ENCODE measurements at places on chromosomes 7 and 10.
A peak's percentile ranks its signal among the peaks of the same experiment; 100 is the strongest.

- DNase-seq, result no peak
Observed at GRCh38 chr7:70586822-70587221, 545.1 kb upstream of the GALNT17 start.

- no peak for DNase-seq
Observed at GRCh38 chr10:44006771-44007170, 358.1 kb upstream of the ZNF32 start.

- no peak for DNase-seq
Observed at GRCh38 chr10:112708461-112708860, 241.6 kb upstream of the TCF7L2 start.

DNA sequence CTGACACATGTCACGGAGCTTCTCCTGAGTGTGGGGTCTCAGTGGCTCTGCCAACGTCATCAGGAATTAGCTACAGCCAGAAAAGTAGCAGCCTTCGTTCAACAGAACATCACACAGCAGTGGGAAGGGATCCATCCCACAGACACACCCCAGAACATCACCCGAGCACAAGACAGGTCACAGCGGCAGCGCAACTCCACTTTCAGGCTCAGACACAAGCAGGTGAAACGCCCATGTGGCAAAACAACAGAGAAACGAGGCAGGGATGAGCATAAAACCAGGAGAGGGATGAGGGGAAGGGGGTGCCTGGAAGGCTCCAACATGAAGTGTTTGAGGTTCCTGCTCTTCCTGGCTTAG lies 44.8 kb downstream of the CAMK2B start:
- DNase-seq, result no peak

- no peak for DNase-seq
Observed at GRCh38 chr10:78579995-78580394, 488.8 kb upstream of the ZMIZ1 start.

- DNase-seq, result no peak
Observed at GRCh38 chr7:48636391-48637015, 287.8 kb upstream of the CDC14C start.

- no peak for DNase-seq
Observed at GRCh38 chr7:128259131-128260061, 18.3 kb downstream of the LEP start.

DNA sequence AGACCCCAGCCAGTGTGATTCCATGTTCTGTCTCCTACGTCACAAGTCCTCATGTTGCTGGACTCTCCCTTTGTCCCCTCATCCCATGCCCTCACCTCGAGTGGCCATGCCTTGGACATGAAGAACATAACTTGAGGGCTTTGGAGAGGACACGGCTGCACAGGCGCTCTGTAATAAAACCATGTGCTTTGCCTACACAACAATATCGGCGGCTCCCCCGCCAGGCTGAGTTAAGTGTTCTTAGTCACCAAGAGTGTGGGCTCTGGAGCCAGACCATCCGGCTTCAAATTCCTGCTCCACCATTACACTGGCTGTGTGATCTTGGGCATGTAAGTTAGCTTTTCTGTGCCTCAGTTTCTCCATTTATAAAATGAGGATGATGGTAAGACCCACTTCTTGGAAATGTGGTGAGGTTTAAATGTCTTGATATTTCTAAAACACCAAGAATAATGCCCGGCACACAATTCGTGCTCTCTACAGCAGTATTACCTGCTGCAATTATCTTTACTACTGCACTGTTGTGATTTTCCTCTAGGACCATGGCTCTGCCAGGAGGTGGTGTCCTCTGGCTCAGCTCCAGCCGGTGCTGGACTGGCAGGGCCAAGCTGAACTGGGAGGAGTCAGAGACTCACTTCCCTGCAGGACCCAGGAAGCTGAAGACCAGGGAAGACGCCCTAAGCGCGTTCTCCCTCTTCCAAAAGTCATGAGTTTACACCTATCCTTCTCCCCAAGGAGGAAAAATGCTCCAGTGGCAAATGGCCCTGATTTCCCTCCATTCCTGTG lies 15.7 kb downstream of the SLIT1 start:
- no peak for DNase-seq

GRCh38 chr7:49324707-49325106 lies 400.4 kb downstream of the CDC14C start:
- no peak for DNase-seq

DNA sequence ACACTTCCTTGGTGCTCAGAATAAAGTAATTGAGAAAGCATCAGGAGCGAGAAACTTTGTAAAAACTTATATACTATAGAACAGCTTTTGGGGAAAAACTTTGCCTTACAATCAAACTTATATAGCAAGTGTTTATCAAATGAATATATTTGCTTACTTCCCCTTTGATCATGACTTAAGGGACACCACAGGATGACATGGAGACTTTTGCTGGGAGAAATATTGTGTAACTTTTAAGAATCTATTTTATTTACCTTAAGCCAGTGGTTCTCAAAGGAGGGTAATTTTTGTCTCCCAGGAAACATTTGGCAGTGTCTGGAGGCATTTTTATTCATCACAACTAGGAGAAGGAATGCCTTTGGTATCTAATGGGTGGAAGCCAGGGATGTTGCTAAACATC lies 173.8 kb upstream of the HABP2 start:
- DNase-seq, result no peak

- DNase-seq, result no peak
Observed at GRCh38 chr10:5573319-5573950, 48.7 kb downstream of the CALML3 start.

DNA sequence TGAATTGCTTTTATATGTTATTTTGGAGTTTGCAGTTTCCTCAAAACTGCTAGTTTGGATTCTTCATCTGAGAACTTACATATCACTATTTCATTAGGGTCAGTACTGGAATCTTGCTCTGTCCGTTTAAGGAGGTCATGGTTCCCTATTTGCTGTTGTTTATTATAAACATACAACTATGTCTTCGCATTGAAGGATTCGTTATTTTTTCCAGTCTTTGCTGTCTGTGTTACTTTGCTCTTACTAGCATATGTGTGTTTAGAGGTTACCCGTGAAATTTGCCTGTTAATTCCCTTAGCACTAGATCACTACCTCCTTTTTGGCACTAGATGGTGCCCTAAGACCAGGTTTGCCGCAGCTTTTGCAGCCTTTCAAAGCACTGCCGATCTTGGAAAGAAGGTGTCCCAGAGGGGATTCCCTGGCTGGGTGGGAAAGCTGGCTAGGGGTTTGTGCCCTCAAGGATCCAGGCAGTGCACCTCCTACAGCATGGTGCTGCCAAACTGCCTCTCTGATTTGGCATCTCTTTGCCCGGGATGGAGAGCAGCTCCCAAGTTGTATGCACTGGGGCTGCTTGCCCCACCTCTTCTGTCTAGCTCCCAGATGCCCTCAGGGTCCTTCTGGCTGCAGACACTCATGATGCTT lies 103.1 kb upstream of the APBB1IP start:
- peak; percentile 42 for DNase-seq

GRCh38 chr10:110481919-110482318 lies 15.8 kb upstream of the DUSP5 start:
- no peak for DNase-seq

- DNase-seq, result no peak
Observed at GRCh38 chr7:28815928-28816373, 142.2 kb downstream of the TRIL start.

DNA sequence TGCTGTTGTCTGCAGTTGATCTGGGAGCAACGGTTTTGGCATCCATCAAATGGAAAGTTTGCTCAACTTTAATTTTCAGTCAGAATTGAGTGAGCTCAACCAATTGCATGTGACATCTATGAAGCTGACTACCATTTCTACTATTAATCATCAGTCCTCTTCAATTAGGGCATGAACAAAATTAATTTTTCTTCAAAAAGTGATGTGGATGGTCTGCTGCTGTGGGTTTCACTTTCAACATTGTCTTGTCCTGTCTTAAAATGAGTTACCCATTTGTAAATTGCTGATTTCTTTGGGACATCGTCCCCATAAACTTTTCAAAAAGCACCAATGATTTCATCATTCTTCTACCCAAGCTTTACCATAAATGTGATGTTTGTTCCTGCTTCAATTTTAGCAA lies 176.7 kb upstream of the LRRN3 start:
- DNase-seq, result no peak

- no peak for DNase-seq
Observed at GRCh38 chr10:127833804-127834203, 58.9 kb downstream of the CLRN3 start.

GRCh38 chr7:45106-46090 lies 147.0 kb upstream of the FAM20C start:
- no peak for DNase-seq

- DNase-seq, result no peak
Observed at GRCh38 chr7:31776616-31777015, 89.6 kb downstream of the PPP1R17 start.

DNA sequence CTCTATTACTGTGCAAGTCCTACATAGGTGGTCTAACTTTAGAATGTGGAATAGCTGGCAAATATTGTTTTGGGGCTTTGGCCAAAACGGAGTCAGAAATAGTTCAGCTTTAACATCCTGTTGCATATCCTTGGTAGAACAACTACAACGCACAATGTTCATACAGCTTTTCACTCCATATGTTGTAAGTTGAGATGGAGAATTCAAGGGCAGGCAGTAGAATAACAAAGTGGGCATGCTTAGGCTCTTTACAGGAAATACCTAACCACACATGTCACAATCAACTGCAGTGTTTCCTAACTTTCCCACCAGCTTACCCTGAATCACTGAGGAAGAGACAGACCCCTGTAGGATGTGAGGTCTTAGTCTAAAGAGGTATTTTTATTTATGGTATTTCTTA lies 122.3 kb downstream of the PPP1R3A start:
- DNase-seq, result no peak

DNA sequence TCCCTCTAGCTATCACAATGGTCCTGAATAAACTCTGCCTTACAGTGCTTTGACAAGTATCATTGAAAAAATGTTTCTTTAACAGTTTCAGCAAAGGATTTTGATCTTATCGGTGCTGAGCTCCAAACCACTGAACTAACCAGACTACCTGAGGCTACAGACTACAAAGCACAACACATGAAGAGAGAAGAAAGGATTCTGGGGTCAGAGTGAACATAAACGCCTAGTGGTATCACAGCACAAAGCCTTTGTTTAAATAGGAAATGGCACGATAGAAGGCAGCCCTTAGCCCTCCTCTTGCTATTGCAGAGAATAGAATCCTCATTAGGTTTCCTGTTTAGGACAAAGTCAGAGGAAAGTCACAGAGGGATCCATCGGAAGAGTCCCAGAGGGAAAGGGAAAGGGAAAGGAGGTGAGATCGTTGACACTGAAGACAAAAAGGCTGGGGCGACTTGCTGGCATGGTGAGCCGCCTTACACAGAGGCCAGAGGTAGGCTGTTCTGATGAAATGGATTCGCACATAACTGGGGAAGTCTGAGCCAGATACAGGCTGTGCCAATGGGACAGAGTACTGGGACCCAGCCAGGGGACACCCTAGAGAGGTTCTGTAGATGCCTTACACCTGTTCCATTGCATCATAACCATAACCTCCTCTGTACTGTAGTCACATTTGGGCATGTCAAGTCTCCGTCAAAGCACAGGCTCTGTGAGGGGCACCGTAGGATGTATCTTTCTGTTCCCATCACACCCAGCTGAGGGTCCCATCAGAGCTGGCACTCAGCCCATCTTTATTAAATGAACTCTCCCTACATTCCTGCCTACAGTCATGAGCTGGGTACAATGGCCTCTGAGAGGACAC lies 71.5 kb downstream of the XPNPEP1 start:
- DNase-seq, result no peak

DNA sequence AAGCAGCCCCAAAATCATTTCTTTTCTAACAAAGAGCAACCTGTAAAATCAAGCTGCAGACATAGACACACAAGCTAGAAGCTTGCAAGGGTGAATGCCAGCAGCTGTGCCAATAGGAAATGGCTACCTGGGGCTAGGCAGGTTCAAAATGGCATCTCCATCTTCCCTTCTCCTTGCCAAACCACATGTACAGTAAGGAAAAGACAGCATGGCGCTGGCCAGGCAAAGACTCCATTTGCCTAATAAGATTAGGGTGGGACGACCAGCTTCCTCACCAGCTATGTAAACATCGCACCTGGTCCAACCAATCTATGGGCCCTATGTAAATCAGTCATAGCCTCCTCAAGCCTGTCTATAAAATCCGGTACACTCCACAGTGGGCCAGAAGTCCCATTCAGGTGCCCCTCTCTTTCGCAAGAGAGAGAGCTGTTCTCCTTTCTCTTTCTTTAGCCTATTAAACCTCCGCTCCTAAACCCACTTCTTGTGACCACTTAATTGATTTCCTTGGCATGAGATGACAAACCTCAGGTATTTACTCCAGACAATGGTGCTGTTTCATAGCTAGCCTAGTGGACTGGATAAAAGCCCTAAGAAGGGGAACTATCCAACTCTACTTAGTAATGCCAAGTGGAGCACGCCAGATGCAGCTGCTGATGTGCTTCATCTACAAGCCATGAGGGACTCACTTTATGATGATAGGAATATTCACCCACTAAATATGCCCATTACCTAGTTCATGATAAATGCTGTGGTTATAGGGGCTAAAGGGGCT lies 44.1 kb downstream of the HTR7 start:
- no peak for DNase-seq

GRCh38 chr7:74202841-74203556 lies 6.8 kb upstream of the LAT2 start:
- no peak for DNase-seq

- no peak for DNase-seq
Observed at GRCh38 chr7:11831736-11832495, at the start of gene THSD7A. Gene THSD7A, minus strand, starts transcription at chr7:11832198. Its CDS starts 252 bp downstream, at chr7:11831946.

DNA sequence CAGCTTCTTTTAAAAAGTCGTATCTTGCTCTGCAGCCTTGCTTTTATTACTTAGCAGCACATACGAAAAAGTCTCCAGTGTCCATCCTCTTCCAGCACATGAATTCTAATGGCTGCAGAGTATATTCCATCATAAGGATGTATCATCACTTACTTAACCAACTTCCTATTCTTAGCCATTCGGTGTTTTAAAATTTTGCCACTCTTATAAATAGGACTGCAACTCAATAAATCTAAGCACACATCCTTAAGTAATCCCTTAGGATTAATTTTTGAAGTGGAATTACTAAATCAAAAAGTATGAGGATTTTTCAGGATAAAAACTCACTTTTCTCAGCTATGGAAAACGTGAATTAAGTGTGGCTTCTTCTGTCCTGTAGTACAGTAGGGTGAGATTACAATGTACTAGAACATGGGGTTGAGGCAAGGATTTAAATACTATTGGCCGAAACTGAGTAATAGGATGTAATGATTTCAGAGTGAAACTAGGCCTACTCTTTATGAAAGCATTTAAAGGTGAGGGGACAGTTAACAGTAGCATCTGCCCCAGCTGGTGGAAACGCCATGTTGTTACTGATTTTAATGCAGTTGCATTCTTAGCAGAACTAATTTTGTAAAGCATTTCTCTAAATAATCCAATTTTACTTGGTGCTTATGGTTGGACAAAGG lies 1035.5 kb downstream of the LRMDA start:
- no peak for DNase-seq

DNA sequence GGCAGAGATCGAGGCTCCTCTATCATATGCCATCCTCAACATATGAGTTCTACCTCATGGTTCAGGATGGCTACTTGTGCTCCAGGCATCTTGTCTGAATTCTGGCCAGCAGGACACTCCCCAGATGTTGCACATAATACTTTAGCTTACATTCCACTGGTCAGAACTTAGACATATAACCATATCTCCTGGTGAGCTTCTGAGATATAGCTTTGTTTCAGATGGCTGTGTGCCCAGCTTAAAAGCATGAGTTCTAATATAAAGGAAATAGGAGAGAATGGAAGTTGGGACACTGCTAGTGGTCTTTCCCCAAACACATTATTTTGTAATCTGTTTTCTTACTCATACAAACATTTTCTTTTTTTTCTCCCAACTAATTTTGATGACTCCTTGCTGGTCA lies 50.8 kb upstream of the IFRD1 start:
- DNase-seq, result no peak

Measured in stimulated activated CD4-positive, alpha-beta T cell treated with anti-CD3 and anti-CD28 coated beads, Interleukin-4, amount 100 ng/mL, for 48 hours (primary cell).